Forelimb muscle (tissue), 1 donor: ENCODE measurements at places on chromosomes 7 and 10.

GRCh38 chr10:80487791-80488538, 33.9 kb downstream of the TSPAN14 start:
- no peak for DNase-seq

DNA sequence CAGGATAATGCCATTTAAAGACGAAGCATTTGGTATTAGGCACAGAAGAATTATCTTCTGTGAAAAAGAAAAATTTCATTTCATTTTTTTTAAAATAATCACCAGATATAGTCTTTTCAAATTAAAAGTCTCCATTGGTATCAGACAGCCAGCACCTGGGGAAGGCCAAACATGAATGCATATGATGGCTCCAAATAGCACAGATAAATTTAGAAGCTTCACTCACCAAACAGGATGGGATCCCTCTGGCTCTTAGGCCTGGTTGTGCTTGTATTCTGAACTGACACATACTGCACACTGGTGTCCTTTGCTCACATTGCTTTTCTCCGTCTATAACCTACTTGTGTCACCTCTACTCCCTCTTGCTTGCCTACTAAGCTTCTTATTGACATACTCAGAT, 169.5 kb upstream of the CHRM2 start:
- no peak for DNase-seq

- DNase-seq: no peak
Measured at GRCh38 chr7:107051376-107051775, 6.9 kb downstream of the PRKAR2B start.

DNA sequence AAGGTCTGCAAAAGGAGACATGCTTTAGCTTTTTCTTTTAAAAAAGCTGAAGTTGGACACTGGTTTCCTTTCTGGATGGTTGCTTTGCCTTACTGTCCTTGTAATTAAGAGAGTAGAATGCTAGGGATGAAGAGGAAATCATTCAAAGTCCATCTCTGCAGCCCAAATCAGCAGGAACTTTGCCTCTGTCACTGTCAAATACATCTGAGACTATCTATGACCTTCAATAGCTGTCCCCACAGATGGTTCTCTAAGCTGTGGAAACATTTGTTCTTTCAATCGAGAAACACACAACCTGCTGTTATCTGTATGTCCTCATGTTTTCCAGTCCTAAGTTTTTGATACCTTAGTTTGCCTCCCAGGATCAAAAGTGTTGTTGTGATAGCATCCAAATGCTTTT, 117.5 kb downstream of the SORBS1 start:
- no peak for DNase-seq
